ENCODE measurements at places on chromosomes 7 and 10.

DNA sequence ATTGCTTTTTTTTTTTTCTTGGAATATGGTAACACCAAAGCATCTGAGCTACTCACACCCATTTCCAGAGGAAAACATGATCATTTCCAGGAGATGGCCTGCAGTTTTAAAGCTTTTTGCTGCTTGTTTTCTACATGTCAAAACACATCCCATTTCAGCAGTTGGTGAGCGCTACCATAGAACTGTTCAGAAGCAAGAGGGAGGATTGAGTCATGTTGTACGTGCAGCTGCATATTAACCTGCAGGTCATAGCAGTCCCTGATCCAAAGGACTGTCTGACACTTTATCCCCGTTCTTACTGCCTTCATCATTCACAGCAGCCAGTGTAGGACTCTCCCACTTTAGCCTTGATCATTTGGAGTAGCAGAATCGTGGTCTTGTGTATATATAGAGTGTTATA, 124.6 kb downstream of the AUTS2 start:
- no peak for DNase-seq

DNA sequence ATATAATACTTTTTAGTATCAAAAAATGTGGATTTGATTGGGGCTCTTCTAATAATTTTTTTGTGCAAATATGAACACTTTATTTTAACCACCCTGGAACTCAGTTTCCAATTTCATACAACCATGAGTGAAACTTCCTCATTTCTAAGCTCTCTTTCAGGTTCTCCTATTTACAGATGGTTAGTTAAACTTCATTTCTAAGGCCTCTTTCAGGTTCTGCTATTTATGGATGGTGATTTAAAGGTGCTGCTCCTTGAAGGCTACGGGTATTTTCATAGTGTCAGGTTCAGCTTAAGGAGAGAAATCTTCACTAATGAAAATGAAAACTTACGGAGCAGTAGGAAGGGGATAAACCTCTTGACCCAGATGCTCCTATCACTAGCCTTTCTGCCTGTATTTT, 568.3 kb downstream of the KIF20B start:
- no peak for DNase-seq

DNA sequence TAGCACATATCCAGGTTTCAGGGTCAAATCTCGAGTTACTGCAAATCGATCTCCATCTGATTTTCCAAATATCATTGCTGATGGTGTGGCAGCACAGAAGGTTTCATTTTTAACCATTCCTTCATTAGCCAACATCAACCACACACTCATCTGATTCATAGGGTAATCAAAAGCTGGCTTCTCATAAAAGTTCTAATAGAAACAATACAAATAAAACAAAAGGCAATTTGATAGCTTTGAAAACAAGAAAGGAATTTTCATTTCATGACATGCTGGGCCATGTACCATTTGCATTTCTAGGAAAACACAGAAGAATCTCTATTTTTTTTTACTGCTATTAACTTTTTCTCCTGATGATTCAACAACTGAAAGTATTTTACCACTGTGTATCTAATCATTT, 147.7 kb upstream of the SLC26A5 start:
- DNase-seq = no peak

DNA sequence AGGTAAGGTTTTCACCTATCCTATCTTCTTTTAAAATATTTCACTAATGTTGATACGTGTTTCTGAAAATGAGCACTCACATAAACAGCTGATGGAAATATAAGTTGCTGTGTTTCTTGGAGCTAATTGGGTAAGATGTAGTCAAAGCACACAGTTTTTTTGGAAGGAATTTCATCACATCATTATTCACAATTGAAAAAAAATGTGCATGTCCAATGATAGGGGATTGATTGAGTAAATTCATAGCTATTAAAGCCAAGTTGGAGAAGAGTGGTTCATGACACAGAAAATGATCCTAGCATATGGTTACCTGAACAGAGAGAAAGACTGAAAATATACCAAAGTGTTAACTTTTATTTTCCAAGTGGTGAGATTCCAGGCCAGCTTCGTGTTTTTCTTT, 29.6 kb downstream of the GLI3 start:
- DNase-seq = no peak

GRCh38 chr10:124150189-124150806, 56.9 kb upstream of the CHST15 start:
- no peak for DNase-seq

DNA sequence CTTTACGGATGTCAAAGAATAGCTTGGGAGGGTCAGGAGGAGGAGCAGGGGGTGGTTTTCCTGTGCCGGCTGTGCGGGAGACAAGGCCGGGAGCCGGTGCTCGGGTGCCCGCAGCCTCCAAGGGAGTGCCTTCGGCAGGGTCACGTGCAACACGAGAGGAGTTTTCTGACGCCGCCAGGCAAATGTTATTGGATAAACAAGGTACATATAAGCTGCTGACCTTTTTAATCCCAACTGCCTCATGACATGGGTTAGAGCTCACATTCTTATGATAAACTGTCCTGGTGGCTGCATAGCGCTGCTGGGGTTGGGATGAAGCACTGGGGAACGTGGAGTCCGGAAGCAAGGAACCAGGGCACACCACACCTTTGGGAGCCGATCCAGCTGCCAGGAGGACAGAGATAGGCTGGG, 124.8 kb upstream of the PDLIM1 start:
- no peak for DNase-seq

- DNase-seq = no peak
Observed at GRCh38 chr10:35607475-35608327, 2.6 kb downstream of the GJD4 start.

DNA sequence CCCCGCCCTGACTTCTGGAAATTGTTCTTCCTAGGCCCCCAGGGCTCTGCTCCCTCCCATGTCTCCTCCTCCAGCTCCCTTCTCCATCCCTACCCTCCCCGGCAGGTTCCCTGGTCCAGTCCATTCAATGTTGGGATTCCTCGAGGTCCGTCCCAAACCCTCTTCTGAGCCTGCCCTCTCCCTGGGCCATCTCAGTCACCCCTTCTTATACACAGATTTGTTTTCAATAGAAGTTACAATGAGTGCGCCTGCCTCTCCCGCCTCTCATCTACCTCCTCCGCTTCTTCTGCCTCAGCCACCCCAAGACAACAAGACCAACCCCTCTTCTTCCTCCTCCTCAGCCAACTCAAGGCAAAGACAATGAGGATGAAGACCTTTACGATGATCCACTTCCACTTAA, 67.9 kb downstream of the OAT start:
- DNase-seq = no peak

DNA sequence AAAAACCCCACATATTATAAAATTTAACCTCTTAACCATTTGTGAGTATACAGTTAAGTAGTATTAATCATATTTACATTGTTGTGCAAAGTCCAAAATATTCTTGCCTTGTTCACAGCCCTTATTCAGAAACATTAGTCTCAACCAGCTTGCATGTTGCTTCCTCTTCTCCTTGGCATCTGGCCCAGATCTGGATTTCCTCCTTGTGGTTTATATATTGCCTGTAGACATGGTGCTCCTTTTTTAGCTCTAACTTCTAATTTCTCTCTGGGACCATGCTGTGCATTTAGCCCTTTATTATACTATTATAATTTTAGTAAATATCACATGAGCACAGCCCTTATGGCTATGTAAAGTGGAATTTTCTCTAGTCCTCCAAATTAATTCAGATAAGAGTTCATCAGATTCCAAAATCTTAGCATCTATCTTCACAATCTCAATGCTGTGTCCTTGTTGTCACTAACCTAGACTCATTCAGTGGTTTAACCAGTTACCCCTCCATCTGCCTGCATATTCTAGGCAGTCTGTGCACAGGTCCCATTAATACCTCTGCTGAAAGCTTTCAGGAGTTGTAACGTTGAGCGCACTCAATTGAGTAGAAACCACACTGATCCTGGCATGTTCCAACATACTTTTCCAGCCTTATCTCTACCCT, 7.9 kb downstream of the CPED1 start:
- peak; percentile 31 for DNase-seq

- DNase-seq = no peak
Observed at GRCh38 chr7:127582361-127582760, 3.0 kb downstream of the GCC1 start.

DNA sequence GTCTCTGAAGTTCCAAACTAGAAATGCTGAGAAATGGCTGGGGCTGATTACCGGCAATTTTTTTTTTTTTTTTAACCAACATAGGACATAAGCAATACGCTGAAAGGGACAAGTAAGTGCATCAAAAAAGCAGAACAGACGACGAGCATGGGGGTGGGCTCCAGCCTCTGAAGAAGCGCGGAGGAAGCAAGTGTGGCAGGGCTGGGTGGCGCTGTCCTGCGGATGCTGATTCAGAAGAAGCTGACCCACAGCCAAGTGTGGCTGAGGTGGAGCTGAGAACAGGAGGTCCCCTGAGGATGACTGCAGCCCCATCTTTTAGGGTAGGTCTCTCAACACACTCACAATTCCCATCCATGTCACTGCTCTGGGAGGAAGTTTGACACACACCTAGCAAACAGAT, 65.6 kb downstream of the CTBP2 start:
- no peak for DNase-seq

- no peak for DNase-seq
Observed at GRCh38 chr7:101631224-101631714, 2.2 kb upstream of the MYL10 start.

DNA sequence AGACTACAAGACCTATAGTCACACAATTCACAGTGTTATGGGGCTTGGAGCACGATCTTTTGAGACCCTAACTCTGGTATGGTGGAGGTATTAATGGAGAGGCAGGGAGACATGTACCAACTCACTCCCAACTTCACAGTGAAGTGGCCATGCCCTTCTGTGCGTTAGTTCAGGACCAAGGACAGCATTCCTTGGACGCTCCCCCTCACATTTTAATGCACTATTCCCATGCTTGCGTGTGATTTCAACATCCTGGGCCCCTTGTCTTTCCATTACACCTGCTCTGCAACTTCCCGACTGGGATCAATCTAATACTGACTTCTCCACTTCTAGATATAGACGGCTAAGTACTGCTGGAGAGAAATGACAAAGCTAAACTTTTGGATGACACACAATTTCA, 72.7 kb downstream of the PLCE1 start:
- DNase-seq = no peak

DNA sequence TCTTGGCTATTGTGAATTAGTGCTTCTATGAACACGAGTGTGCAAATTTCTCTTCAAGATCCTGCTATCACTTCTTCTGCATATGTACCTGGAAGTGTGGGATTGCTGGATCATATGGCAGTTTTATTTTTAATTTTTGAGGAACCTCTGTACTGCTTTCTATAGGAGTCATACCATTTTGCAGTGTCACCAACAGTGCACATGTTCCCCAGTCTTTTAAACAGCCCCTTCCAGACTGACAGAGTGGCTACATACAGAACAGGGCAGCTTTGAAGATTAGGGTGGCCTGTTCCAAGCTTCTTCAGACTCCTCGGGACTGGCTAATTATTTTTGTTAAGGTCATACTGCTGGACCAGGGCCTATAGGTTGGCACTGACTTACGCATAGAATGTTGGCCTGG, 82.9 kb downstream of the AUTS2 start:
- DNase-seq = no peak

DNA sequence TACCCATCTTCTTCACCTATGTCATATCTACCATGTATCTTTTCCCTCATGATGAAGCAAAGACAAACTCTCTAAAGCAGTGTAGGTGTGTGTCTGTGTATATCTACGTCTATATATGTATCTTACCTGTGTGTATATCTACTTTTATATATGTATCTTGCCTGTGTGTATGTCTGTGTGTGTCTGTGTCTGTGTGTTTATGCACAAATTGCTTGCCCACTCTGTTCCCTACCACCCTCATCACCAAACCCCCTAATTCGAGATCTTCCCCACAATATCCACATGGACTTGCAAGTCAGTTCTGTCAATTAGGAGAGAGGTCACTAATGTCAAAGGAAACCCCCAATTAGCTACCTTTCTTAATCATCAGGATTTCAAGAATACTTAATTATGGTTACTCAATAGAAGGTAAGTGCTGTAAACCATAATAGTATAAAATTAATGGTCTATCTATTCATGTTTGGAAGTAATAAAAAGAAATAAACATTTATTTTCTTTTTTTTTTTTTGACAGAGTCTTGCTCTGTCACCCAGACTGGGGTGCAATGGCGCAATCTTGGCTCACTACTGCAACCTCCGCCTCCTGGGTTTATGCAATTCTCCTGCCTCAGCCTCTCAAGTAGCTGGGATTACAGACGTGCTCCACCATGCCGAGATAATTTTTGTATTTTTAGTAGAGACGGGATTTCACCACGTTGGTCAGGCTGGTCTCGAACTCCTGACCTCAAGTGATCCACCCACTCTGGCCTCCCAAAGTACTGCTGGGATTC, 43.6 kb downstream of the ANKRD61 start:
- DNase-seq = no peak

DNA sequence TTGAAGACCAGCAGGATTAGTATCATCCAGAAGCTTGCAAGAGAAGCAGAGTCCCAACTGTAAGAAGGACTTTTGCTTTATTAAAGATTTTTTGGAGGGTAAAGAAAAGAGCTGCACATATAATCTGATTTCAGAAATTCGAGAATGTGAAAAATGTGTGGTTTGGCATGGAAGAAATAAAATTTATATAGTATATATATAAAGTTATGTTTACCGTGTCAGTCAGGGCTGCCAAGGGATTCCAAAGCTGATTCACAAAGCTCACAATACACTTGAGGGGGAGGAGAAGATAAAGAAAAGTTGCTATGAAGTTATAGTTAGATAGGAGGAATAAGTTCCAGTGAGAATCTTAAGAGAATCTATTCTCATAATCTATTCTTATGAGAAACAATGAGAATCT, 231.8 kb upstream of the CACNA2D1 start:
- DNase-seq = no peak

DNA sequence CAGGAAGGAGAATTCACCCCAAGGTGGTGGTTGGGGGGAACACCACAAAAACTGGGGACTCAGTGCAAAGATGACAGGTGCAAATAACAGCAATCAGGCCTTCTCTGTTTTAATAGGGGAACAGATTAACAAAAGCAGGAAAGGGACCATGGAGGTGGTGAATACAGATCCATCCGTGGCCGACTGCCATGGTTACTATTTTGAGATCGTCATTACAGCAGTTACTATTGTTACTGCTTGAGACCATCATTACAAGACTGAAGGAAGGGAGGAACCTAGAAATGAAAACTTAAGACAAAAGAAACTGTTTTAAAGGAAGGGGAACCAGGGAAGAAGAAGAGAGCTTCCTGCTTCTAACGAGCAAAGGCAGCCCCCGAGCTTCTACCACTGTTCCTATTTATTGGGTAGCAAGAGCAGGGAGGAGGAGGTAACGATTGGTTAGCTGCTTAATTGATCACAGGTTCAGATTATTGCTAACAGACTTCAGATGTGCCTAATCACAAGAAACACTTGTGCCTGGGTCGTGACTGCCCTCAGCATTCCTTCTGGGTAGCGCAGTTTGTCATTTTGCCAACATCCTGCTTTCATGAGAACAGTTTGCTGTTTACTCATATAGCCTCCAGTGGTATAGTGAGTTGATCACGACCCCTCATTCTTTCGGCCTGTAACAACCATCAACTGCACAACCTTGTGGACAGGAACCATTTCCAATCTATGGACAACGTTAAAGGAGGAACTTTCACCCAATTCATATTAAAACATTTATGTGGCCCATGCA, 216.3 kb downstream of the CHCHD3 start:
- no peak for DNase-seq

Measured in activated CD4-positive, alpha-beta T cell treated with anti-CD3 and anti-CD28 coated beads for 4 hours (primary cell).